ENCODE measurements at places on chromosomes 6 and 20. TPM values are rescaled to one million over a fixed set of nuclear protein-coding genes. Genes with fewer than 3 reads are reported as not detected.

- DNase-seq, result no peak
These were observed 12.8 kb downstream of the HIVEP1 start for GRCh38 chr6:12024699-12025434.

- DNase-seq, result no peak
These were observed 29.4 kb downstream of the NCOA5 start for GRCh38 chr20:46060301-46060881.

DNA sequence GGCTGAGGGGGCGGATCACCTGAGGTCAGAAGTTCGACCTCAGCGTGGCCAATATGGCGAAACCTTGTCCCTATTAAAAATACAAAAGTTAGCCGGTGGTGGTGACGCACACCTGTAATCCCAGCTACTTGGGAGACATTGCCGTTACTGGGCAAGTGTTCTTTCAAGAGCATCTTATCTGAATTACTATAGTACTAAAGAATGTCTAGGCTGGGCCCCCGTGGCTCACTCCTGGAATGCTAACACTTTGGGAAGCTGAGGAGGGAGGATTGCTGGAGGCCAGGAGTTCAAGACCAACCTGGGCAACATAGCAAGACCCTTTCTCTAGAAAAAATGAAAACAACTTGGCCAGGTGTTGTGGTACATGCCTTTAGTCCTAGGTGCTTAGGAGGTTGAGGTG lies 859 bp upstream of the ZFP57 start:
- DNase-seq, result no peak

- DNase-seq, result no peak
These were observed 45.3 kb downstream of the VAPB start for GRCh38 chr20:58434326-58434725.

- no peak for DNase-seq
These were observed 136.1 kb downstream of the INSM1 start for GRCh38 chr20:20503777-20504530.

The SYNDIG1 gene
- total RNA-seq, result 21.7 TPM

The EYA2 gene
- 0.30 TPM for total RNA-seq

Measured in right atrium auricular region (tissue), 2 donors.